ENCODE measurements at places on chromosomes 3 and 15. TPM values are rescaled to one million over a fixed set of nuclear protein-coding genes. Genes with fewer than 3 reads are reported as not detected.

IL1RAP gene
- 9.4 TPM for total RNA-seq

PIF1 gene
- total RNA-seq, result 5.3 TPM

MITF gene
- 13.3 TPM for total RNA-seq

SPINK8 gene
- not detected for total RNA-seq

ERICH6 gene
- total RNA-seq, result not detected

ABI3BP gene
- 4.2 TPM for total RNA-seq

DNA sequence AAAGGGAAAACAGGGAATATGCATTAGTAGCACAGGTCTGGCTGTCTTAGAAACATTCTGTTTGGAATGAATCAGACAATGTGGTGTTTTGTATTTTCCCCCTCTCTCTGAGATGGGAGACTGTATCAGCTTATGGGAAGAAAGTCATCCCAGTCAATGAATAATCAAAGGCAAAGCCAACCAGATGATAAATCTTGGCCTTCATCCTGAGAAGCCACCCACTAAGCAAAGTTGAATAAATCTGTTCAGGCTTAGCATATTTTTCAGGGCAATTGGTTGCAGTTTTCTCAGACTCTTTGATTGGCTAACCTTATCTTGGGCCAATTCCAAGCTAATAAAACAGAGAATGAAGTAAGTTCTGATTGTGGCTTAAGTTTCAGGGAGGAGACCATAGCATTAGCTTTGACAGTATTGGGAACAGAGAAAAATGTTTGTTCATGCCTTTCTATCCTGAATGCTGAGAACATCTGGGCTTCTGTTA is 63.6 kb upstream of the ARL8B start:
- peak; percentile 40 for DNase-seq

GRCh38 chr3:126900859-126901540 is 81.9 kb upstream of the PLXNA1 start:
- DNase-seq, result peak; percentile 12

DNA sequence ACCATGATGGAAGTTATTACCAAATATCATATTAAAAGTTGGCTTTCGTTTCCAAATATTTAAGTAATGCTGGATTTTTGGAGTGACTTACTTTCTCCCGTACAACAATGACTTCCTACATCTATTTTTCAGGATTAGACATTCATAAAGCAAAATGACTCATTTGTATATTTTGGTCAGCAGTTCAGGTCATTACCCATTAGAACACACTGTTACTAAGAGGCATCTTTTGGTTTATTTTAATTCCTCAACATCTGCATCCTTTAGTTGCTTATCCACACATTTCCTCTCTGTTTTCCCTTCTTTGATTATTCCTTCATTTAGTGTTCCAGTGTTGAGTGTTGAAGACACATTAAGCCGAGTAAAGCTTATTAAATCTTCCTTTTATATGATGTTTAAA is 348.2 kb downstream of the NAALADL2 start:
- DNase-seq, result peak; percentile 68

GRCh38 chr3:82816086-82816485 is 1054.6 kb upstream of the GBE1 start:
- no peak for DNase-seq
